ENCODE measurements at places on chromosomes 2 and 18.

GRCh38 chr2:74225698-74226459 lies 27.5 kb downstream of the MTHFD2 start:
- DNase-seq, result no peak

- no peak for DNase-seq
These were observed 884.3 kb downstream of the TSN start for GRCh38 chr2:122639711-122640110.

GRCh38 chr2:24511894-24512293 lies 20.8 kb downstream of the NCOA1 start:
- DNase-seq, result no peak

DNA sequence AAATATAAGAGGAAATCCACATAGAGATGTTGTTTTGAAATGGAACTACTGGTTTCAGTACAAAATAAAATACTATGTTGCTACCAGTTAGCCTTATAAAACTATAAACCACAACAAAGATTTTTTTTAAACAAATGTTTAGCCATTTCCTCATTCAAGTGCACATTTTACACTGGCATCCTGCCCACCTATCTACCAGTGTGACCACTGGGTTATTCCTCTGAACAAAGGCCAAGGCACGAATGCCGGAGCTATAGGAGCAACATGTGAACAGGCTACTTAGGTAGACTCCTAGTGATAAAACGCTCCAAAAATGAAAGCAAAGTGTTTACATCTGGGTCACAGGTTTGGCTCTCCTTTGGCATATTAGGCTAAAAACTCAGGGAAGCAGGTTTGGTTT lies 31.8 kb upstream of the SULT1C4 start:
- no peak for DNase-seq

- DNase-seq, result no peak
These were observed 127.9 kb upstream of the SEC11C start for GRCh38 chr18:59011786-59012185.

- DNase-seq, result no peak
These were observed 19.3 kb downstream of the ST6GAL2 start for GRCh38 chr2:106866641-106867040.

- peak; percentile 90 for DNase-seq
These were observed 765 bp upstream of the ID2 start for GRCh38 chr2:8680822-8681760.

DNA sequence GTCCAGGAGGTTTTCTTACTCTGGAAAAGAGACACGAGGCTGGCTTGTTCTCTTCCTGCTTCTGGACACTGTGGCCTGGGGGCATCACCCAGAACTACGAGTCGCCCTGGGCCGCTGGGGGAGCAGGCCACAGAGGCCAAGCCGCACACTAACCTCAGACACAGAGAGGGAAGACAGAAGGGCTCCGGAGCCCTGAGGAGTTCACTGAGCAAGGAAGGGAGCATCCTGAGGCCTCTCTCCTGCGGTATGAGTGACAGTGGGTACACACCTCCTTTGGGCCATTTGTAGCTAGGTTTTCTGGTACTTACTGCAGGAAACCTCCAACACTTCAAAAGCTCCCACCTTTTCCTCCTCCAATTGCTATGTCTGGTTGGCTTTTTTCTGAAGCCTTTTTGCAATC lies 494.1 kb downstream of the DLGAP1 start:
- no peak for DNase-seq

DNA sequence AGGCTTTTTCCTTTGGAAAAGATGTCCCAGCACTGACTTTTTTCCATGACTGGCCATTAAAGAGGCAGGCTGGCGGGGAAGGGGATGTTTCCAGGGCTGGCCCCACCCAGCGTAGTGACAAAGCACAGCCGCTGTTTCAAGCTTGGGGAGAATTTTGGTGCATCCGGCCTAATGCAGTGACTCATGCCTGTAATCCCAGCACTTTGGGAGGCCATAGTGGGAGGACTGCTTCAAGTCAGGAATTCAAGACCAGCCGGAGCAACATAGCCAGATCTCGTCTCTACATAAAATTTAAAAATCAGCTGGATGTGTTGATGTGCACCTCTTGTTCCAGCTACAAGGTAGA lies 78.0 kb upstream of the SH3BP4 start:
- no peak for DNase-seq

GRCh38 chr2:118091631-118092030 lies 3.4 kb downstream of the INSIG2 start:
- no peak for DNase-seq

DNA sequence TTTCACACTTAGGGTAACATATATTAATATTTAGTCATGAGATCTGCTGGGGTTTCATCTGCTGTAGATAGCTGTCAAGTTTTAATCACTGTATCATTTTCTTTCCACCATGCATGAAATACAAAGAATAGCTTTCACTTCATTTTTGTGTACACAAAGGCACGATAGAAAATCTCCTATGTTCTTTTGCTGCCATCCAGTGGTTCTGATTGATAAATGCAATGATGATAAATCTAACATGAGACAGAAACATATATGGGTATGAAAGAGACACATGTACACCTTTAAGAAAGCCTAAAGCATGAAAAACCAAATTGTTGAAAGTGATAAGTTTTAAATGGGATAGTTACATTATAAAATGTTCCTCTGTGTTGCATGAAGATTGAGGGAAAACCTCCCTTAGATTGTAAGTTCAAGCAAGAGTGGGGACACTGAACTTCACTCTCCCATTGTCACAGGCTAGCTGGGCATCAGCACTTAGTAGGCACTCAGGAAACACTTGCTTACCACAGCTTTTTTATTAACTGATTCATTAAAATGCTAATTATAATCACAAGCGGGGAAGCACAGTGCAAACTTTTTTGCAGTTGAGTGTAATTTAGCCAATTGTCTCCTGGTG lies 31.2 kb downstream of the C1D start:
- no peak for DNase-seq

- no peak for DNase-seq
These were observed 114.4 kb downstream of the CAPN13 start for GRCh38 chr2:30692829-30693275.
